ENCODE measurements at places on chromosomes 16 and 17.
A peak's percentile ranks its signal among the peaks of the same experiment; 100 is the strongest.

GRCh38 chr16:78727536-78727935 is 628.1 kb downstream of the WWOX start:
- DNase-seq = no peak

- no peak for DNase-seq
These were observed 4.8 kb downstream of the PRSS53 start for GRCh38 chr16:31083981-31084380.

GRCh38 chr17:76264425-76264754 is 758 bp upstream of the UBALD2 start:
- DNase-seq = no peak

GRCh38 chr17:37176723-37177122 is 199.1 kb upstream of the C17orf78 start:
- no peak for DNase-seq

DNA sequence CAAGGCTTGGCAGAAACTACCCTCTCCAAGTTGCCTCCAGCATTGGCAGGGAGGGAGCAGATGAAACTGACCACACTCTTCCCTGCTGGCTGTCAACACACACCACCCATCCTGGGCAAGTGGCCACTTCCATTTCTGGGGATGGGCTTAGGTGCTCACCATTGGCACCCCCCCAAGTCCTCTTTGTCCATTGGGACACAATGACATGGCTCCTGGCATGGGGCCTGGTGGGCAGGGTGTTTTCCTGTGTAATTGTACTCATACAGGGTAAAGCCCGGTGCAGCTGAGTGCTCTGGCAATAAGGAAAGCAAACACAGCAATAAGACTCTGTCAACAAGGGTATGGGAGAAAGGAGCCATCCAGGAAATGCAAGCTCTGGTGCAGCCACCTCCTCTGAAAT is 22.6 kb downstream of the SCNN1B start:
- no peak for DNase-seq

DNA sequence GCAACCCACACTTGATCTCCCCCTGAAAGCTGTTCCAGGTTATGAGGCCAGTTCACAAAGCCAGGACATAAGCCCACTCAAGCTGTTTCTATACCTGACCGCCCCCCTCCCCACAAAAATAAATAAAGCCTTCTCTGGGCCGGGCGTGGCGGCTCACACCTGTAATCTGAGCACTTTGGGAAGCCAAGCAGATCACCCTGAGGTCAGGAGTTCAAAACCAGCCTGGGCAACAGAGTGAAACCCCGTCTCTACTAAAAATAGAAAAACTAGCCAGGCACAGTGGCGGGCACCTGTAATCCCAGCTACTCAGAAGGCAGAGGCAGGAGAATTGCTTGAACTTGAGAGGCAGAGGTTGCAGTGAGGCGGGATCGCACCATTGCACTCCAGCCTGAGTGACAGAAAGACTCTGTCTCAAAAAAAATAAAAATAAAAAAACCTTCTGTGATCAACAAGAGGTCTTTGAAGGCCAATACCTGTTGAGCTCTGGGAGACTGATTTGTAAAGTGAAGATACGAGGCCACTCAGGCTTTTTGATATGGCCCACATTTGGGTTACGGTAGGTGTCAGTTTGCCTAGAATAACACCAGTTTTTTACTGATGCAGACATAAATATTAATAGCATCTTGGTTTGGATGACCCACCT is 2.2 kb downstream of the KDM8 start:
- DNase-seq = no peak

- DNase-seq = peak; percentile 65
These were observed at the start of gene KIF19 for GRCh38 chr17:74325743-74326379. KIF19 (plus strand) TSS chr17:74326226; CDS start chr17:74326350, 124 bp downstream.

DNA sequence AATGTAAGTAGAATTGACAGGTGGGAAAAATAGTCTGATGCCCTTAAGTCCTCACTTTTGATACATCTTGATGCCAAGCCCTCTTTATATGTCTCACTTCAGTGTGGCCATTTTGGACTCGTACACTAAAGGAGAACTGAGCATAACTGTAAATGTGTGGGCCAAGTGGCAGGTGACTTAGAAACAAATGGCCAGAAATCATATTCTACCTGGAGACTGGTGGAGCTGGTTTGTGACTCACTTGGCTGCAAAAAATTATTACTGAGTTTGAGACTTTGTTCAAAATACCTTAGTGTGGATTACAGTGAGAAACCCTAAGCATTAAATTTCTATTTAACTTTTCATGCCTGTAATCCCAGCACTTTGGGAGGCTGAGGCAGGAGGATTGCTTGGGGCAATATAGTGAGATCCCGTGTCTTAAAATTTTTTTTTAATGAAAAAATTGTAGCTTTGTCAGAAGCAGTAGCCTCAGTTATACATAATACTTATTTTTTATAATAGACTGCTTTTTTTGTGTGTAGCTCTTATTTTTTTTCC is 5.0 kb downstream of the HAPSTR1 start:
- no peak for DNase-seq

DNA sequence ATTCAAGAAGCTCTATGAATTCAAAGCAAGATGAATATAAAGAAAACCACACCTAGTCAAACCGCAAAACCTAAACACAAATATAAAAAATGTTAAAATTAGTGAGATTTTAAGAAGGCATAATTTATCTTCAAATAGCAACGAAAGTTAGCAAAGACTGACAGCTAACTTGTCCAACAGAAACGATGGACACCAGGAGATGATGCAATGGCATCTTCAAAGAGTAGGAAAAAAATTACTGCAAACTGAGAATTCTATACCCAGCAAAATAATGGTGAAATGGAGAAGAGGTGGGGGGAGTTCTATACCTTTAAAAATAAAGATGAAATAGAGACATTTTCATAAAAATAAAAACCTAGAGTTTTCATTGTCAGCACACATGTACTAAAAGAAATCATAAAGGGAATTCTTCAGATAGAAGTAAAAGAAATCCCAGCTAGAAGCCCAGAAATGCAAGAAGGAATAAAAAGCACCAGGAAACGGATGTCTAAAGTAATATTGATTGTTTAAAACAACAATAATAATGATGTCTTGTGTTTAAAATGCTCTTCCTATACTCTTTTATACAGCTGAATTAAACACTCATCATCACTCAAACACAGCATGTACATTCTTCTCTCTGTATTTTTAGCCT is 24.6 kb upstream of the TANC2 start:
- DNase-seq = no peak

GRCh38 chr16:24671455-24671954 is 57.9 kb upstream of the TNRC6A start:
- DNase-seq = no peak

DNA sequence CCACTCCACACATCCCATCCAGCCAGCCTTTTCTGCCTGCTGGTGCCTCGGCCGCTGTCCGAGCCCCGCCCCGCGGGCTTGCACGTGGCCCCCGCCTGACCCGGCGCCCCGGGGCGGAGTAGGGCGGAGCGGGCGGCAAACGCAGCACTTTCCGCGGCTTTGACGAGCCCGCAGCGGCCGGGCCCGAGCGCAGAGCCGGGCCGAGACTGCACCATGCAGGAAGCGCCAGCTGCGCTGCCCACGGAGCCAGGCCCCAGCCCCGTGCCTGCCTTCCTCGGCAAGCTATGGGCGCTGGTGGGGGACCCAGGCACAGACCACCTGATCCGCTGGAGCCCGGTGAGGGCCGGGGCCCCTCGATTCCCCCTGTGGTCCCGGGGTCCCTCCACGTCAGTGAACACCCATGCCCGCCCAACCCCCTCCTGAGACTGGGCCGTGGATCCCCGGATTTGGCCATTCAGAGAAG is at the start of gene HSF4:
Gene HSF4, plus strand, starts transcription at position 147 of the 463 bp plus-strand sequence. Its CDS starts 67 bp downstream, at position 214.
- DNase-seq = no peak

DNA sequence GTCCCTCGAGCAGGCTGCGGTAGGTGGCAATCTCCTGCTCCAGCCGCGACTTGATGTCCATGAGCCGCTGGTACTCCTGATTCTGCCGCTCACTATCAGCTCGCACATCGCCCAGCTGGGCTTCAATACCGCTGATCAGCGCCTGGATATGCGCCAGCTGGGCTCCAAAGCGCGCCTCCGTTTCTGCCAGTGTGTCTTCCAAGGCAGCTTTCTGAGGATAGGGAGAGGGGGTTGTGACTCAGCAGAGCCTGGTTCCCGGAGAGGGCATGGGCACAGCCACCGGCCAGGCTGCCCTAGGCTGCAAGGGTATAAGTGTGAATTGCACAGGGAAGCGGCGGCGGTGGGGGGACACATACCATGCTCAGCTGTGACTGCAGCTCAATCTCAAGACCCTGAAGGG is 4.3 kb downstream of the KRT19 start:
- DNase-seq = peak; percentile 10

DNA sequence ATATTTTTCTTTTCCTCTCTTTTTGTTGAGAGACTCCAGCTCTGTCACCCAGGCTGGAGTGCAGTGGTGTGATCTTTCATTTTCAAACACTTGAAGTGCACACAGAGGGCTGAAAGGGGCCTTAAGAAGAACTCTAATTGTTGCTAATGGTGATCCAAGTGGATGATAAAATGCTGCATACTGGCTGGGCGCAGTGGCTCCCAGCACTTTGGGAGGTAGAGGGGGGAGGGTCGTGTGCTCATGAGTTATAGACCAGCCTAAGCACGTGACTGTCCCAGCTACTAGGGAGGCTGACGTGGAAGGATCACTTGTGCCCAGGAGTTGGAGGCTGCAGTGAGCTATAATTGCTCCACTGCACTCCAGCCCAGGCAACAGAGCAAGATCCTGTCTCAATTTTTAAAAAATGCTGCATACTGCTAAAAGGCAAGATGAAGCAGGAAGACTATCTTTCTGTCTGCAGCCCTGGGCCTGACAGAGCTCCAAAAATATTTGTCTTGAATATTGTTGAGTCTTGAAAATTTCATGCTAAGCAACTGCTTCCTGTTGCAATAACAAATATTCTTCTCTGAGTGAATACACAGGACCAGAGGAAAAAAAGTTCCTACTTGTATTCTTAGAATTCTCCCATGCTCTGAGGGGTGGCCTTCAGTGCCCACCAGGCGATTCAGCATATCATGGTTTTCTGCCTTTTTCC is 63.7 kb upstream of the AKTIP start:
- no peak for DNase-seq

DNA sequence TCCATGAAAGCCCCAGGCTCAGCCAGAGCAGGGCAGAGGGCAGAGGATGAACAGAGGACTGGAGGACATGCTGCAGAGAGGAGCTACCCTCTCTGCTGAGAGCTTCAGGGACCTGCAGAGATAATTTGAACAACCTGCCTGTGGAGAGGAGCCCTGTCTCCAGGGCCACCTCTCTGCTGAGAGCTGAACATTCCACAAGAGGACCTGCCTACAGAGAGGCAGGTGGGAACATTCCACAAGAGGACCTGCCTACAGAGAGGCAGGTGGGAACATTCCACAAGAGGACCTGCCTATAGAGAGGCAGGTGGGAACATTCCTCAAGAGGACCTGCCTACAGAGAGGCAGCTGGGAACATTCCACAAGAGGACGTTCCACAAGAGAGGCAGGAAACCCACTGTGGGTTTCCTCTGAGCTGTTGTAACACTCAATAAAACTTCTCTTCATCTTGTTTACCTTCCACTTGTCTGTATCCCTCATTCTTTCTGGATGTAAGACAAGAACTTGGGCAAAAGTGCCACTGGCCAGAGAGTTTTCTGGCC is 551.9 kb upstream of the CA10 start:
- DNase-seq = no peak

DNA sequence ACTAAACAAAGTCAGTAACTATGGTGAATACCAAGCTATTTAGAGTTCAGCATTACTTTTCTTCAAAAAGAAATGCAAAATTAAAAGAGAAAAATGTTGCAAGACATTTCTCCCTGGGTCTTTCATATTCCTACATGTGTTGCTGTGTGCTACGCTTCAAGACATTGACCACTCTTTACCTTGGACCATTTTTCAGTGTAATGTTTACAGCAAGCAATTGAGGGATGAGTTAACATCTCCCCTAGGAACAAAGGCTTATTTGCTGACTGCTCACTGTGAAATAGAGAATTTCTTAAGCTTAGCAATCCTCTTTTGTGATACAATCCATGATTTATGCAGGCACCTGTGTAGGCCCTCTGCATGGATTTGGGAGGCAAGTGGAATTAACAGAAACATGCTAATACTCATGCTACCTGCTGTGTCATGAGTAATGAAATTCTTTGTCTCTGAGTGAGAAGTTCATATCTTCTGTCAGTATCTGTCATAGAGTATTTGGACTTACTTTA is 1202.9 kb upstream of the CDH8 start:
- DNase-seq = peak; percentile 0
